ENCODE measurements at places on chromosomes 7 and 10.

DNA sequence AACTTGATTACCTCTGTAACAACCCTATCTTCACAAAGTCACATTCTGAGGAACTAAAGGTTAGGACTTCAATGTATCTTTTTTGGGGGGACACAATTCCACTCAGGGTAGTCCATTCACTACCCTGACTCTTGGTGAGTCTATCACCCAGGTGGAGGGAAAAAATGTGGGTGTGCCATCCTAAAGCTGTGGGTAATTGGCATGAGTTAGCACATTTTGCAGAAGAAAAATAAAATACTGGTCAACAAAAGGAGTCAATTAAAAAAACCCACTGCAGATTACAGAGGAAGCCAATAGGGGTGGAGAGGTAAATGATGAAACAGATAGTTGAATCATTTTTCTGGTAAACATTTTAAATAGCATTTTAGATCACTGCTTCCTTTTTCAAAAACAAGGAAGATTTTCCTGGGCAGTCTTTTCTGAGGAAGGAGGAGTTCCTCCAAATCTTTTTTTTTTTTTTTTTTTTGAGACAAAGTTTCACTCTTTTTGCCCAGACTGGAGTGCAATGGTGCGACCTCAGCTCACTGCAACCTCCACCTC, 5.1 kb upstream of the BLVRA start:
- no peaks in the 10 kb centered on the region for H3K36me3 ChIP-seq
- no peak overlapping the region for H3K4me3 ChIP-seq
- DNase-seq: no peak
- no peak overlapping the region for H3K27ac ChIP-seq
- H3K4me1 ChIP-seq: peaks cover 54% of the 10 kb centered on the region

GRCh38 chr7:99036546-99037111, 107.3 kb downstream of the SMURF1 start:
- H3K27me3 ChIP-seq: no peaks in the 10 kb centered on the region
- no peak overlapping the region for H3K4me3 ChIP-seq
- H3K4me1 ChIP-seq: no peaks in the 10 kb centered on the region

DNA sequence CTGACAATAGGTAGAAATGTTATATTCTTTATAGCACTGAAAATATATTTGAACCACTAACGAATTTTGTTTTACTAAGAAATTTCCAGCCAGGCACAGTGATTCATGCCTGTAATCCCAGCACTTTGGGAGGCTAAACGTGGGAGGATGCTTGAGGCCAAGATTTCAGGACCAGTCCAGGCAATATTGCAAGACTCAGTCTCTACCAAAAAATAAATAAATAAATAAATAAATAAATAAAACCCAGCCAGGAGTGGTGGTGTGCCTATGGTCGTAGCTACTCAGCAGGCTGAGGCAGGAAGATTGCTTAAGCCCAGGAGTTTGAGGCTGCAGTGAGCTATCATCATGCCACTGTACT, 39.8 kb downstream of the PIP4K2A start:
- H3K36me3 ChIP-seq: no peaks in the 10 kb centered on the region
- H3K27ac ChIP-seq: no peak overlapping the region
- peaks cover 38% of the 10 kb centered on the region for H3K4me1 ChIP-seq

GRCh38 chr7:114082642-114083165, 163.9 kb upstream of the PPP1R3A start:
- peak; percentile 44 for DNase-seq
- H3K27ac ChIP-seq: no peak overlapping the region
- peak overlapping the region; percentile 24 for H3K4me3 ChIP-seq
- peaks cover 99% of the 10 kb centered on the region for H3K27me3 ChIP-seq

DNA sequence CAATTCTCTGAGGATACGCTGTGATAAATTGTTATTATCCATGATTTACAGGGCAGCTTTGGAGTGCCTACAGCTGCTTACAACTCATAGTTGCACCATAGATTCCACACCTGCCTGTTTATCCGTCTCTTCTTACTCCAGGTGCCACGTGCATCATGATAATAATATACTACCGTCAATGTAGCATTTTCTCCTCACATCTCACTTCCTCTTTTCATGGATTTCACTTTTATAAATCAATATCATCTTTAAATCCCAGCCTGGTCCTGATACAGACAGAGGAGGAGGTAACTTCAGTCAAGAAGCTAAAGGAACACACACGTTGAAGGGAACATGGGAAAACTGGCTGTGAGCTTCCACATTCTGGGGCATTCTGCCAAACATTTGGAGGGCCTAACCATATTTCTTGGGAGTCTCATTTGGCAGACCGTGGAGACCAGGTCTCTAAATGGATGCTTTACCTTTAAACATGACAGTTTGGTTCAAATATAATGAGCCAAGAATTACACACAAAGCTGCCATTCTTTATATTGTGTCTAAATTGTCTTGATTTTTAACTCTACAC, 2.4 kb downstream of the CH25H start:
- H3K4me3 ChIP-seq: no peak overlapping the region
- no peak overlapping the region for H3K27ac ChIP-seq
- no peaks in the 10 kb centered on the region for H3K36me3 ChIP-seq
- H3K27me3 ChIP-seq: peaks cover 52% of the 10 kb centered on the region
- no peak for DNase-seq

- peaks cover 22% of the 10 kb centered on the region for H3K4me1 ChIP-seq
- H3K27me3 ChIP-seq: no peaks in the 10 kb centered on the region
- DNase-seq: peak; percentile 22
- H3K27ac ChIP-seq: no peak overlapping the region
- no peaks in the 10 kb centered on the region for H3K36me3 ChIP-seq
- H3K4me3 ChIP-seq: no peak overlapping the region
These were observed 11.0 kb downstream of the CUX1 start for GRCh38 chr7:101828301-101829020.

GRCh38 chr7:86976958-86977357, 82.5 kb downstream of the ELAPOR2 start:
- H3K4me3 ChIP-seq: no peak overlapping the region
- DNase-seq: no peak
- H3K27ac ChIP-seq: no peak overlapping the region

GRCh38 chr7:155003092-155003375, at the start of gene PAXIP1:
PAXIP1 (minus strand) TSS chr7:155003124; CDS start chr7:155002929, 195 bp downstream.
- H3K27ac ChIP-seq: peak within 1 kb of the TSS; percentile 86
- H3K36me3 ChIP-seq: no peaks in the 10 kb centered on the region
- peaks cover 33% of the 10 kb centered on the region for H3K4me1 ChIP-seq
- H3K27me3 ChIP-seq: no peaks in the 10 kb centered on the region

DNA sequence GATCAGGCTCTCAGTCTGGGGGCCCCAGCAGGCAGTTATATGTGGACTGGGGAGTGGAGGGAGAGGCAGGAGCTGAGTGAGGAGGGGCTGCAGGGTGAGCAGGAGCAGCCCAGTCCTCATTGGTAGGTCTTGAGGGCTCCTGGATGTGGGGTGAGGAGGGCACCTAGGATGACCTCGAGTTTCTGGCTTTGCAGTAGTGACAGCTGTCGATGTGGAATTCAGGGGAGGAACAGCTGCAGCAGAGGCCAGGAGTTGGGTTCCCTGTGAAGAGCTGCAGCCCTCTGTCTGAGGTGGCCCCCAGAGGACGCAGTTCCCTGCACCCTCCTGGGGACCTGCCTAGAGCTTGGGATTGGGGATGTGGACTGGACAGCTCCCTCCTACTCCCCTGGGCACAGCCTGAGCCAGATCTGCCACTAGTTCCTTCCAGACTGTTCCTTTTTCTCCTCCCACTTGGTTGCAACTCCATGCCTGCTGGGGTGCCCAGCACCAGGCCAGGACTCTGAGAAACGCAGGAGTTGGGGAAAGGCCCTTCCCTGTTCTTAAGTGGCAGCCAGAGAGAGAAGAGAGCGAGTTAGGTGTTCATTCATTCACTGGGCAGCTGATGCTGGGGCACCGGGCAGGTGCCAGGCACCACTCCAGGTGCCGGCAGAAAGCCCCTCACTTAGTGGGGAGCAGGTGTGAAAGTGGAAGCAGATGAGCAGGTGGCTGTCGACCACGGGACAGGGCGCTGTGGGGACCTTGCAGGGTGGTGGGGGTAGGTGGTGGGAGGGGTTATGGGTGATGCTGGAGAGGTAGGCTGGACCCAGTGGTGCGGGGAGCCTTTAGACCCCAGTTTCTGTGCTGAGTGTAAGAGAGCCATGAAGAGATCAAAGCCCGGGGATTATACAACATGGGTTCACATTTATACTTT, 57.9 kb downstream of the PRF1 start:
- no peak for DNase-seq
- H3K36me3 ChIP-seq: no peaks in the 10 kb centered on the region
- H3K27me3 ChIP-seq: no peaks in the 10 kb centered on the region
- H3K4me3 ChIP-seq: no peak overlapping the region
- no peaks in the 10 kb centered on the region for H3K4me1 ChIP-seq
- no peak overlapping the region for H3K27ac ChIP-seq

GRCh38 chr10:131129544-131129943, 182.0 kb downstream of the TCERG1L start:
- no peaks in the 10 kb centered on the region for H3K4me1 ChIP-seq
- no peak for DNase-seq
- H3K27ac ChIP-seq: no peak overlapping the region
- H3K27me3 ChIP-seq: no peaks in the 10 kb centered on the region

GRCh38 chr10:10208196-10208595, 809.5 kb upstream of the CELF2 start:
- DNase-seq: no peak
- H3K4me3 ChIP-seq: no peak overlapping the region
- H3K36me3 ChIP-seq: no peaks in the 10 kb centered on the region
- no peaks in the 10 kb centered on the region for H3K27me3 ChIP-seq
- no peaks in the 10 kb centered on the region for H3K4me1 ChIP-seq

DNA sequence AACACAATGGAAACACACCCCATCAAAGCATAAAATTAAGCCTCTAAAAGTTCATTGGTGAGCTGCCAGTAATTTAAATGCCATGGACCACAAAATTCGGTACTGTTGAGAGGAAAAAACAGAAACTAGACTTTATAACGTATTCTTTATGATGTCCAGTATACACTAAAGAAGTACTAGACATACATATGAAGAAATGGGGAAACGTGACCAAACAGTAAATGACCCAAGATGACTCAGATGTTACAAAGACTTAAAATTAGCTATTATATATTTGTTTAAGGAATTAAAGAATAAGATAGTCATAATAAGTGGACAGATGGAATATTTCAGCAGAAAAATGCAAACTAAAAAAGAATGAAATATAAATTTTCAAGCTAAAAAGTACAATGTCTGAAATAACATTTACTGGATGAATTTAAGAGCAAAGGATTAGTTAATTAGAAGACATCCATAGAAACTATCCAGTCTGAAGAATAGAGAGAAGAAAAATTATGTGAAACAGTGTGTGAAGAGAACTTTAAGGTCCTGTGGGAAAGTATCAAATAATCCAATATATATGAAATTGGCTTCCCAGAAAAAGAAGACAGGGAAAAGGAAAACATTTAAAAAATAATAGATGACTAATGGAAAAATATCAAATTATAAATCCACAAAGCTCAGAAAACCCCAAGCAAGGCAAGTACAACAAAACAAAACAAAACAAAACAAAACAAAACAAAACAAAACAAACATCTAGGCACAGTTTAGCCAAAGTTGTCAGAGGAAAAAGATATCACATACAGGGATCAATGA, 69.4 kb downstream of the SAMD9 start:
- H3K27me3 ChIP-seq: no peaks in the 10 kb centered on the region
- H3K27ac ChIP-seq: no peak overlapping the region
- no peak for DNase-seq
- H3K4me3 ChIP-seq: no peak overlapping the region

DNA sequence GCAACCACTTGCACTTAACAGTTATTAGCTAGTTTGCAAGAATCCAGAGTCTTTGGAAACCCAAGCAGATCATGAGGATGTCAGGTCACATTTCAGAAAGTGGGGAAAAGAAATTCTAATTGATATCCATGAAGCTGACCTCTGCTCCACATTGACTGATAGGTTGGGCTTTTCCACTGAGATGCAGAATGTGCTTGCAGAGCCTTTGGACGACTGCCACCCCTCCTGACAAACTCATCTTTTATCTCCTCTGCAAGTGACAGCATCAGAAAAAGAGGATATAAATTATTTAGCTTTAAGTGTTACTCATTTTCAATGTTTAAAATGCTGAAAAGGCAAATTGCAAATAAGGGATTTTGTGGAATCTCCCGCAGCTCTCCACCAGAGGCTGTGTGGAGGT, 75.3 kb downstream of the C10orf90 start:
- no peaks in the 10 kb centered on the region for H3K4me1 ChIP-seq
- no peaks in the 10 kb centered on the region for H3K27me3 ChIP-seq
- no peaks in the 10 kb centered on the region for H3K36me3 ChIP-seq
- H3K4me3 ChIP-seq: no peak overlapping the region
- no peak overlapping the region for H3K27ac ChIP-seq

DNA sequence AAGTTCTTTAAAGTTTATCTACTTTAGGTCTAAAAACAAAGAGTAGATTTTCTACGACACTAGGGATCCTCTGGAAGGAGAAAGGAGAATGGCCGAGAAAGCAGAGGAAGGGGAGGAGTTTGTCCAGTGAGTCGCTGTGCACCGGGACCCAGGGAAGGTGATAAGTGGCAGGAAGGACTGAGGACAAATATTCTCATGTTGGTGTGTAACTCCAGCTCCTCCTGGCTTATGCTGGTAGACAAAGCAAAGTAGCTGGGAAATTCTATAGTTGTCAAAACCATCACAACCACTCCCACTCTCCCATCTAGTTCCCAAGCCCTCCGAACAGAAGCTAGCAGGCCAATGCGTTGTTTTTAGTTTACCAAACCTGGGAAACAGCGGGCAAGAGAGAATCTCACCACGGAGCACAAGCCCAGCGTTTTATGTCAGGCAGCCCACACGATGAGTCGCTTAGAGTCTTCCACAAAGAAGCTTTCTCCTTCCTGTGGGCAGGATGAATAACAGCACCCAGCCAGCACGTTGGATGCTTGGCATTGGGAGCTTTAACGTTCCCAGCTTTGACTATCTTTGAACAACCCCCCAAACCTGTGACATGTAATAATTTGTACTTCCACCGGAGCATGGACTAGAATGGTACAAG, 32.9 kb upstream of the JCAD start:
- no peak overlapping the region for H3K27ac ChIP-seq
- H3K36me3 ChIP-seq: no peaks in the 10 kb centered on the region
- no peaks in the 10 kb centered on the region for H3K27me3 ChIP-seq
- no peaks in the 10 kb centered on the region for H3K4me1 ChIP-seq
- DNase-seq: no peak
- no peak overlapping the region for H3K4me3 ChIP-seq

DNA sequence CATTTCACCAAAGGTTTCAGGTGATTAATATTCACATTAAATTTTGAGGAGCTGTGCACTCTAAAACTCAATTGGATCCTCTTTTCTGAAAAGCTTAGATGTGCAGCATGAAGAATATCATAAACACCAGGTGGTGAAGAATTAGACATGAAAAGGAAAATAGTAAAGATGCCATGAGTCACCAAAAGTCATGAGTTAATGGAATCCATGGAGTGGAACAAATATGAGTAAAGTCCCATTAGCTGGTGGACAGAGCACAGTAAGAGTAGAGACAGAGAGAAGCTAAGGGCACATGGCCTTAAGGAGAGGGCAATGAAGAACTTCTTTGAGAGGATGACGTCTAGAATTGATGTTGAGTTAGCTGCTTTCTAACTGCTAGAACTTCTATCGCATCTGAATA, 271.6 kb downstream of the CSTF2T start:
- H3K4me1 ChIP-seq: no peaks in the 10 kb centered on the region
- no peak for DNase-seq
- H3K4me3 ChIP-seq: no peak overlapping the region

GRCh38 chr7:4209966-4210365, 472.1 kb upstream of the FOXK1 start:
- no peak overlapping the region for H3K27ac ChIP-seq
- no peaks in the 10 kb centered on the region for H3K36me3 ChIP-seq
- no peak for DNase-seq
- no peaks in the 10 kb centered on the region for H3K4me1 ChIP-seq

Measured in left lung (tissue), 14 donors.